ENCODE measurements at places on chromosomes 12 and 14.
A peak's percentile ranks its signal among the peaks of the same experiment; 100 is the strongest.

- no peak for DNase-seq
Observed at GRCh38 chr12:123118497-123118896, 32.4 kb downstream of the PITPNM2 start.

DNA sequence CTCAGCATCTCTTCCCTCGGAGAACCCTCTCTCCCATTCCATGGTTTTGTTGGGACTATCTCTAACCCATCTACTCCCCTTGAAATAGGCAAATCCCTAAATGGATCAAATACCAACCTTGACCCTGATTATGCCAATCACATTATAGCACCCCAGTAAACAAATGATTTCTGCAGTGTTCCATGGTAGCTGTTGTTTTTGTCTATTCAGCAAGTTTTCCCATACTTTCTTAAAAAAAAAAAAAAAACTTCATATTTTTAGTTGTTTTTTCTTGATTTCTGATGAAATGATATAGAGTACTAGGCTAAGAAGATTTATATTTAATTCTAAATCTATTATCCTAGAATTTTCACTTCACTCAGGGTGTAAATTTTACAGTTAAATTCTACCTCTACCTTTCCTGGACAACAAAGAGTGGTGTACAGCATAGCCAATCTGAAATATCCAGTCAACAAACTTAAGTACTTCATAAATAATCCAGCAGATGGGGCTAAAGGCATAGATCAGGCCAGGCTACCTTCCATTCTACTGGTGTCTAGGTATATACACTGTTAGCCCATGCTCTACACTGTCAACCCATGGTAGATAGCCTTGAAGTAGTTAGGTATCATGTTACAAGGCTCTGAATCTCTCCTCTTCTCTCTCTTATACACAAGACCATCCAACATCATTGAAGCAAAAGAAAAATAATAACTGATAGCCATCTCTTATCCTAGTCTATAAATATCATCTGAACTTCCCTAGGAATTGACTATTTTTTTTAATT is 82.2 kb downstream of the PLEKHG7 start:
- peak; percentile 22 for DNase-seq

DNA sequence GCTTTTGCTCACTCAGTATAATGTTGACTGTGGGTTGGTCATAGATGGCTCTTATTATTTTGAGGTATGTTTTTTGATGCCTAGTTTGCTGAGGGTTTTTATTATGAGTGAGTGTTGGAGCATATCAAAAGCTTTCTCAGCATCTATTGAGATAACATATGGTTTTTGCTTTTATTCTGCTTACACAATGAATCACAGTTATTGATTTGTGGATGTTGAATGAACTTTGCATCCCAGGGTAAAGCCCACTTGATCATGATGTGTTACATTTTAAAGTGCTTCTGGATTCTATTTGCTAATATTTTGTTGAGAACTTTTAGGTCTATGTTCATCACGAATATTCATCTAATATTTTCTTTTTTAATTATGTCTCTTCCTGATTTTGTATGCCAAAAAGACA is 1260.3 kb downstream of the TMEM121 start:
- DNase-seq, result no peak

DNA sequence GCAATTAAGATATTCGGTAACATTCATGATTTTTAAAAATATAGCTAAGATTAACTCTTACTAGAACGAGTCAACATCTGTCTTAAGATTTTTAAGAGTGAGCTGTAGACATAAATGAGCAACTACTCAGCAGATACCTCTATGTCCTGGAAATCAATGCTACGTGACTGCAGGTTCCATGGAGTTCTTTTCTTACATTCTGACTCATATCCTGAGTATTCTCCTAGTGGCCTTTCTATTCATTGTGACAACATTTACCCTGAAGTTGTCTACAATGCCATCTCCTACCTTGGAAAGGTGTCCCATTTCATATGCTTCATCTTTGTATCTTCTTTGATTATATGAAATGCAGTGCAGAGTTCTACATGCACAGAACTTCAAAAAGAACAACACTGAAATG is 59.9 kb downstream of the PKP2 start:
- DNase-seq, result no peak

DNA sequence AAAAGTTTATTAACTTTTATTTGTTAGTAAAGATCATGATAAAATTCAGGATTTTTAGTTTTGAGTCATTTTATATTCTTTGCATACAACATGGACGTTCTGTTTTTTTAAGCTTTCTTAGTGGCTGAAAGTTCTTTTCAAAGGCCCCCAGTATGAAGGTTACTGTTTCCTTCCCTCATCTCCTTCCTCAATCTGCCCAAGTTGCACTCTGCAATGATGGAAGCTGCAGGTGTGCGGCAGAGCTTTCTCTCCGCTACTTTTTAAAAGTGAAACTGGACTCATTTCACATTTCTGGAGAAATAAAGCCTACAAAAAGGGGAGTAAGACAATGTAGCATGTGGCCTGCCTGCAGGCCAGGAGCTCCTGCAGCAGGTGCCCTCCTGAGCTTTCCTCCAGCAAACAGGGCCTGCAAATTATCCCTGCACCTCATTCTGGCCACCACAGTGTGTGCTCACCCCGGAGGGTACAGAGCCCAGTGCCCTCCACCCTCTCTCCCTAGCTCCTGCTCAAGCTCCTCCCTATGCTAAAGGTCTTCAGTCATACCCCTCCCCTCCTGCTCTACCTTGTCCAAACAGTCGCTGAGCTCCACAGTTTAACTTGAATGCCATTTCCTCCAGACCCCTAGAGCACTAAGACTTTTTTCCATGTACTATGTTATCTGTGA is 78.9 kb downstream of the SETD3 start:
- DNase-seq, result no peak

DNA sequence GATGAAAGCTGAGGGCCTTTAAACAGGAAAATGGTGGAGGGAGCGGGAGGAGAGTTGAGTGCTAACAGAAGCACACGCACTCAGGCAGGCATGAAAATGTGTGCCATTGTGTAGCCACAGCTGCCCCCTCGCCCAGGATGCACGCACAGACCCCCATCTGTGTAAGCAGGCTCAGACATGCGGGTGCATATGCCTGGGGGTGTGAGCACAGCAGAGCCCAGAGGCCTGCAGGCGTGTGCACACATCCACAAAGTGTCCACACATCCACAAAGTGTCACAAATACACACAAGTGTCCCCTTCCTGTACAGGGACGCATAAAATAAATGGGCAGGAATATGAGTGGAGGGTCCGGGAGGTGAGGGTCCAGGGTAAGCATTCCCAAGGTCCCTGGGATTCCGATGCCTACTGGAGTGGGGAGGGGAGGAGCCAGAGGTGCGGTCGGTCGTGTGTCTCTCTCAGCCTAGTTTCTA is 805 bp upstream of the KRT7 start:
- no peak for DNase-seq

DNA sequence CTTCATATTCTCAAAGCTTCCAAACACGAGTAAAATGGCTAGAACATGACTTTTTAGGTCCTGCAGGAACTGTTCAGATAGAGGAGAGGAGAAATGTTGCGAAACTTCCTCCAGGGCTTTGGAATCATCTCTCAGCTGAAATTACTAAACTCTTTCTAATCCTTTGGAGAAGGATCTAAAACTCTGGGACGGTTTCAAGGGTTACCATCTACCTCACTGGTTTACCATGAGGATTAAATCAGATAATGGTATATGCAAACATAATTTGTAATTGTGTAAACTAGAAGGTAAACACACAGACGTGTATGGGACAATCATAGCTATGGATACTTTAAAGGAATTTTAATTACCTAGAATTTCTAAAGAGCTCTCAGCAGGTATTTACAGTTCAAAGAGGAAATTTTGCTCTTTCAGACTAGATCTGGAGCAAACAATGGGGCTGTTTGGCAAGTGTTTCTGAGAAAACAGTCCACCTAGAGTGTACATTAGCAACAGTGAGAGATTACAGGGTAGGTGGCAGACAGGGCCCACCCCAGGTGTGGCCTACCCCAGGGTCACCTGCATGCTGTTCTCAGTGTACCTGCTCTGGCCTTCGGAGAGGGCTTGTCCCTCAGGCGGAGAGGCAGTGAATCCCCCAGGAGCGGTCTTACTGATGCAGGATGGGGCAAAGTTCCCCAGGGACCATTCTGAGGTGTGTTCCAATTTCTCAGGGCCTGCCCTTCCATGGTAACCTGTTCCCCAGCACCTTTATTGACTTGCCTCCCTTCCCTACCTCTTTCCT is 124.7 kb upstream of the MAX start:
- DNase-seq, result no peak

GRCh38 chr14:36817071-36817930 is 155.6 kb downstream of the PAX9 start:
- DNase-seq, result no peak

DNA sequence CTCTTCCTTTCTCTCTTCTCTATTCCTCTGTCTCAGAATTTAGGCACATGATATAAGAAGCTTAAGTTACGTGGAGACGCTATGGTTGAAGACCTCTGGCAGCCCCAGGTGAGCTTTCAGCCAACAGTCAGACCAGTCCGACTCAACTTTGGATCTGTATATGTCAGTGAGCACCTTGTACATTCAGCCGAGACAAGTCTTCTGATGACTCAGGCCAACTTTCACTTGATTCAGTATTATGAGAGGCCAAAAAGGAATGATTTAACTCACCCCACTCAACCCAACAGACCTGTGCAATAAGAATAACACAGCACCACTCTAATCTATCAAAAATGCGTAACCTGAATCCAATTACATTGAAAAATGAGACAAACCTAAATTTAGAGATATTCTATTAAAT is 47.5 kb upstream of the FOXG1 start:
- no peak for DNase-seq

- peak; percentile 2 for DNase-seq
Observed at GRCh38 chr12:65881965-65882413, 57.7 kb downstream of the HMGA2 start.

- no peak for DNase-seq
Observed at GRCh38 chr14:81517798-81518398, 15.8 kb downstream of the SEL1L start.

Measured in CD4-positive, alpha-beta T cell treated with Interleukin-17A for 4 hours (primary cell).